ENCODE measurements at places on chromosomes 7 and 10. TPM values are rescaled to one million over a fixed set of nuclear protein-coding genes. Genes with fewer than 3 reads are reported as not detected.

DNA sequence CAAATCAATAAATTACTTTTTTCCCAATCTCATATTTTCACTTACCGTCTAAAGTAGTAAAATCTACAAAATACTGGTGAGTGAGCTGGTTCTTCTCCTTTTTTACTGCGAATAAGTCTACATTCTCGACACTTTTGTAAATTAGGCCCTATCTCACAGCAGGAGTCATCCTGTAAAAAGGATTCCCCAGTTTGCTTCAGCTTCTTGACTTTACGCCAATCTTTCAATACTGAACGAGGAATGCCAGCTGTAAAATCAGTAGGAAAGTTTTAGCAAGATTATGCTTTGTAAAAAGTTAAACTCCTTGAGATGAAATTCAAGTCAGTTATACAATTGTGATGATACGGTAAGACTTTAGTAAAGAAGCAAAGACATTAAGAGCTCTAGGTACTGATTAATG lies 67.3 kb downstream of the NRBF2 start:
- H3K4me1 ChIP-seq = peaks cover 9% of the 10 kb centered on the region
- no peak overlapping the region for H3K27ac ChIP-seq
- no peaks in the 10 kb centered on the region for H3K27me3 ChIP-seq
- no peak for DNase-seq

- H3K4me1 ChIP-seq = peaks cover 8% of the 10 kb centered on the region
- no peaks in the 10 kb centered on the region for H3K36me3 ChIP-seq
- DNase-seq = peak; percentile 14
- no peak overlapping the region for H3K27ac ChIP-seq
- H3K27me3 ChIP-seq = peaks cover 12% of the 10 kb centered on the region
- H3K4me3 ChIP-seq = no peak overlapping the region
Measured at GRCh38 chr10:98028168-98028770, 2.2 kb downstream of the CRTAC1 start.

DNA sequence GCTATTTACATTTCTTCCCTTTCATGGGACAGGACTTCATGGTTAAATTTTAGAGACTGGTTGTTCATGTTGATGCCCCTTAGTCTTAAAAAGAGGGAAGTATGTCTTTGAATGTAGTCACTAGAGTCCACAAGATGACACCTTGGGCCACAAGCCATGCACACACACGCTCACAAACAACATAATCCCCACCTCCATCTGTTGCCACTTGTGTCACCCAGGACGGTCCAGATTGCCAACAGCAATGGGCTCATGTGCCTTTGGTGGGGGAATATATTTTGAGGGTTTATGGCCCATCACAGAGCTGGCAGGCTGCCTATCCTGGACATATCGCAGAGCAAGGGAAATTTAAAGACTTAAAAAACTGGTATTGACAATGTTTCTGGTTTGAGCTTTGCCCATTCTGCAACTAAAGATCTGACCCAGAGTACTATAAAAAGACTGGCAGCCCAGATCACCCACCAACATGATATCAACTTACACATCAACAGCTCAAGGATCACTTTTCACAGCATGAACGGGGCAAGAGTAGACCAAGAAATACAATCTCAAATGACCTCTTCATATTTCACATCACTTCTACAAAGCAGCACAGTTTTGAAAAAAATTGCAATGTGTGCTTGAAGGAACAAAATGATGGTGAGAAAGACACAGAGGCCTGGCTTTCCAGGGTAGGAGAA lies 50.5 kb downstream of the STRA8 start:
- no peaks in the 10 kb centered on the region for H3K27me3 ChIP-seq
- DNase-seq = no peak
- no peaks in the 10 kb centered on the region for H3K36me3 ChIP-seq
- H3K27ac ChIP-seq = no peak overlapping the region
- no peaks in the 10 kb centered on the region for H3K4me1 ChIP-seq

DNA sequence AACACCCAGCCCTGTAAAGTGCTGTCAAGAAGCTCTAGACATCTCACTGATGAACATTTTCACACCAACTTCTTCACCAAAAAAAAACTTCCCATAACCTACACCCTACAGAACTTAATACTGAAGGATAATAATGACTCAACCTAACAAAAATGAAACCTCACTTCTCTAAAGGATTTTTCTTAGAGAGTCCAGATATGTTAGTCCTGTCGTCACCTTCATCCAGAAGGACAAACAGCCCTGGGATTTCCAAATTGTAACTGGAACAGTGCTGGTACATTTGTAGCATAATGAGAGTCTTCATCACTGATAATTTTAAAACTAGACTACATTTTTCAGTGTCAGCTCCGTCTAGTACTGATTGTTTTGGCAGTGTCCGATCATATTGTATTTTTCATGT lies 528.6 kb upstream of the CELF2 start:
- no peak overlapping the region for H3K4me3 ChIP-seq
- no peak for DNase-seq
- H3K36me3 ChIP-seq = no peaks in the 10 kb centered on the region
- no peaks in the 10 kb centered on the region for H3K4me1 ChIP-seq

GRCh38 chr7:42843205-42843800 lies 68.6 kb downstream of the C7orf25 start:
- DNase-seq = peak; percentile 26
- H3K4me1 ChIP-seq = no peaks in the 10 kb centered on the region
- no peak overlapping the region for H3K27ac ChIP-seq
- no peak overlapping the region for H3K4me3 ChIP-seq
- H3K27me3 ChIP-seq = no peaks in the 10 kb centered on the region
- H3K36me3 ChIP-seq = no peaks in the 10 kb centered on the region

The KIAA1549 gene
- 3.7 TPM for total RNA-seq

The OR6V1 gene
- total RNA-seq = not detected

- no peak for DNase-seq
- no peaks in the 10 kb centered on the region for H3K36me3 ChIP-seq
- H3K4me1 ChIP-seq = no peaks in the 10 kb centered on the region
- no peak overlapping the region for H3K27ac ChIP-seq
Measured at GRCh38 chr10:109773288-109774120, 149.8 kb downstream of the XPNPEP1 start.

The FFAR4 gene
- not detected for total RNA-seq

The SRGN gene
- total RNA-seq = 29.1 TPM

DNA sequence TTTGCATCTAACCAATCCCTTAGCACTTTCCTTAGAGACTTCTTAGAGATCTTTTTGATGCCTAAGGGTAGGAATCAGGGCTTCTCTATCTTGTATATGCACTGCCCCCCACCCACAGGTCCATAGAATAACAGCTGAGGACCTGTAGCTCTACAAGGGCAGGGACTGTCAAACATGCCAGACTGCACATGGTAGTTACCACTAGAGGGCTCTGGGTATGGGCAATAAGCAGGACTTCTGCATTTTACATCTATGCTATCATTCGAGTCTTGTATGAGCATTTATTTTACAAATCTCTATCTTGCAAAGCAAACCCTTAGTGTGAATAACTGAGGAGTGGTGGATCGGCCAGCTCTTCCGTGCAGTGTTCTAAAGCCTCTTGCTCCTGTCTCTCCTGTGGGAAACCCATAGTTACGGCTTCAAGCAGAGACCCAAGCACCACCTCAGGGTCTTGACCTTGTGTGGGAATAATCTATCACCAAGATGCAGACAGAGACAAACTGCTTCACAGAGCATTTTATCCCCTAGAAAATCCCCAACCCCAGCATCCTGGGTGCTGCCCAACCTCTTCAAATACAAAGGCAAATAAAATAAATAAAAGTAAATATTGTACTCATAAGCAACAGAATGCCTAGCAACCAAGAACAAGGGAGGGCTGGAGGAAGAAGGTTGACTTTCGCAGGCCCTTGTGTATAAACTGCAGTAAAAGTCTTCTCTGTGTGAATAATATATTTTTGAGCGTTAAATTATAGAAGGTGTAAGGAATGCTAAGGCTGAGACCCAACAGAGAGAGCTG lies 219.3 kb downstream of the WDR11 start:
- H3K4me1 ChIP-seq = peaks cover 4% of the 10 kb centered on the region
- H3K4me3 ChIP-seq = no peak overlapping the region
- no peaks in the 10 kb centered on the region for H3K36me3 ChIP-seq
- no peaks in the 10 kb centered on the region for H3K27me3 ChIP-seq

The ZNF273 gene
- 11.5 TPM for total RNA-seq

The MGMT gene
- 41.1 TPM for total RNA-seq

The HEPACAM2 gene
- 0.41 TPM for total RNA-seq

All from prostate gland (tissue), 2 donors.